ENCODE measurements at places on chromosomes 5 and 9. TPM values are rescaled to one million over a fixed set of nuclear protein-coding genes. Genes with fewer than 3 reads are reported as not detected.

Gene SURF2
- polyA plus RNA-seq: 16.3 TPM

Gene CYLC2
- polyA plus RNA-seq: not detected

Gene NRG2
- polyA plus RNA-seq: 1.1 TPM

- DNase-seq: no peak
These were observed 17.5 kb upstream of the CCL28 start for GRCh38 chr5:43429706-43430105.

DNA sequence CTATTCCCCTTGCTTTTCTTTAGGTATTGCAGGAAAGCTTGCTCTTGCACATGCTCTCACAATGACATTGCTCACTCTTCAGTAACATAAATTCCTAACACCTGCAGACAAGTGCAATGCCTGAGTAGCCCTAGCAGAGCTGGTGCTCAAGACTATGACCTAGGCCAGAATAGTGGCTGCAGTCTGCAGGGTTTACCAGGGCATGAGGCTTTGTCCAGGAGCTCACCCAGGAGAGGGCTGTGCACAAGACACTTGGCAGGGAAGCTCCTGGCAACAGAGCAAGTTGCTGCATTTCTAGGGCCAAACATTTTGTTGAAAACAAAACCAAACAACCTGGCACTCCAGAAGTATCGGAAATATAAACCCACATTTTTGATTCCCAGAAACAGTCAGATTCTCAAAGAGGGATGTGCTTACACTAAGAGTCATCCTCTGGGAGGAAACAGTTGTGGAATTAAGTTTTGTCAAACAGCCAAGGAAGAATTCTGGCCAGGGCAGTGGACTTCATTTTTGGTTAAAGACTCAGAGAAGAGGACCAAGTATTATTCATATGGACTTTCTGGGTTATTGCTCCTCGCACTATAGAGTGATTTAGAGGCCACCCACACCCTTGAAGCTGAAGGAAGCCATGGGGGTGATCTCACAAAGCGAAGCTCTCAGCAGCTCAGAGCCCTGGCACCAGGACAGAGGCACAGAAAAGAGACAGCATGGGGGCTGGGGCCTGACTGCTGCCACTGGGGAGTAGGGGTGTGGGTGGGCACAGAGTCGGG, 44.9 kb downstream of the MACROH2A1 start:
- no peak for DNase-seq

GRCh38 chr5:140251527-140251973, 51.4 kb downstream of the PFDN1 start:
- DNase-seq: no peak

DNA sequence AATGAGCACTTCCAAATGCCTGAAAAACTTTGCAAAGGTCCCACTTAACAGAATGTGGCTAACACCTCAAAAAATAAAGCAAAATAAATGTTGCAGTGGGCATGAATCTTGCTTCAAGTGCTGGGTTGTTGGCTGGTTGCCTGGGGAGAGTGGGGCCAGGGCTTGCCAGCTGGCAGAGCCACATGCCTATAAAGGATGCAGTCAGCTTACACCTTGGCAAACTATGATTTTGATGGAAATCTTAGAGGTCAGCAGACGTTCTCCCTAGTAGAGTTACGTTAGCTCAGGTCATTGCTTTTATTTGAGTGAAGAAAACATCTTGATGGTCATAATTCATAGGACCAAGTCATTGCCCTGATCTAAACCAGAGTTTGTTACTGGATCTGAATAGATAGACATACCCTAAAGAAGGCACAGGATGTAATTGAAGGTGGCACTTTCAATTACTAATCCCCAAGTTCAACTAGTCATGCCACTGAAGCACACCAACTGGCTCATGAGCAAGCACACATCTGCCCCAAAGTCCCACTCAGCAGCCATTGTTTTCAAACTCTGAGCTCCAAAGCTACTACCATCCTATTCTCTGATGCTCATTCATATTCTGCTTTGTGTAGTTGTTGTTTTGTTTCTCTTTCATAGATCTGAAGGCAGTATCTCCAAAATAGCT, 51.2 kb upstream of the ZSWIM6 start:
- DNase-seq: no peak

DNA sequence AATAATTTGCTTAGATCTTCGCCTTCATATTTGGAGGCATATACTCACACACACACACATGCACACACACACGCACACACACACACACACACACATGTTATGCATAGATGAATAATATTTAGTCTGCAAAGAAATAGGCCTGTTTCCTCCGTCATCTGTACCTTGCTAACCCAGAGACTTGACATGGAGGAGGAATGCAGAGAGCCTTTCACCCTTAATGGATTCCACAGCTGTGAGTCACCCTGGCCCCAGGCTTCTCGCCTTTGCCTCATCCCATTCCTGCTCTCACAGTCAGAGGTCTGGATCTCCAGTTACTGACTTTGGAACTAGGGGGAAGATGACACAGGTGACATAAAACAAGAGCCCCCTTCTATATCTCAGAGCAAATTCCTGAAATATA, 29.7 kb downstream of the ZNF462 start:
- peak; percentile 62 for DNase-seq
